ENCODE measurements at places on chromosomes 4 and X.

- DNase-seq = no peak
Observed at GRCh38 chrX:145832796-145833195, 15.2 kb downstream of the SLITRK2 start.

DNA sequence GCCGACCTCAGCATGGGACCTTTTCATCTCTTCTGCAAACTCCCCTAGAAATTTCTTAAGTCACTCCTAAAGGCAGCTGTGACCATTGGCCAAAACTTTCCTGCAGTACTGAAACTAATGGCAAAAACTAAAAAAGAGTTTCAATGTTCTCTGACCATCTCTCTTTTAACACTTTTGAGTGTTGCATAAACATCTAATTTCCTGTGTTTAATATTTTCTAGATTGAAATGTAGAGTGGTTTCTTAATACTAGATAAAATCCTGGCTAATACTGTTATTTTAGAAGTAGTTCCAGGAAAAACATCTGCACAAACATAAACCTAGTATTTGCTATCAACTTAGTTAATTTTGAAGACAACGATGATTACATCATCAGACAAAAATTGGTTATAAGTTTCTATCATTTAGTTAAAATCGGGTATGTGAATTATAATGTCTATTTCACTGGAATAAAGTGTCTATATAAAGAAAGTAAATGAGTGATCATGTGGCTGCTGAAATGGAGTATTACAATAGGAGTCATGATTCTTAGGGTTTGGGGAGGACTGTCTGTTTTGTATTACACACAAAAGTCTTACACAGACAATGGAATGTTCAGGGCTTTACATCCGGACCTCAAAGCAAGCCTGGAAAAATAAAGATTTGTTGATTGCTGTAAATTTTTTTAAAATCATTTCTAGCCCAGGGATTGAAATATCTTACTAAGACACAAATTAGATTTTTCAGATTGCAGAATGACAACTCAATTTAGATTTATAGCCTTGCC, 1323.4 kb downstream of the C4orf33 start:
- DNase-seq = no peak

DNA sequence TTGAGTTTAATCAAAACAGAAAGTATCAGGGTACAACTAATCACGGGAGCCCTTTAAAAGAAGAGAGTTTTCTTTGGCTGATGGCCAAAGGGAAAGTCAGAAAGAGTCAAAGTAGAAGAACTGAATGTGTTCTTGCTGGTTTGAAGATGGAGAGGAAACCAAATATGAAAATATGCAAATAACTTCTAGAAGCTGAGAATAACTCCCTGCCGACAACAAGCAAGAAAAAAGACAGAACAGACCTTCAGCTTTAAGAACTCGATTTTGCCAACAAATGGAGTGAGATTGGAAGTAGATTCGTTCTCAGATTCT, 903.8 kb downstream of the STIM2 start:
- DNase-seq = no peak

DNA sequence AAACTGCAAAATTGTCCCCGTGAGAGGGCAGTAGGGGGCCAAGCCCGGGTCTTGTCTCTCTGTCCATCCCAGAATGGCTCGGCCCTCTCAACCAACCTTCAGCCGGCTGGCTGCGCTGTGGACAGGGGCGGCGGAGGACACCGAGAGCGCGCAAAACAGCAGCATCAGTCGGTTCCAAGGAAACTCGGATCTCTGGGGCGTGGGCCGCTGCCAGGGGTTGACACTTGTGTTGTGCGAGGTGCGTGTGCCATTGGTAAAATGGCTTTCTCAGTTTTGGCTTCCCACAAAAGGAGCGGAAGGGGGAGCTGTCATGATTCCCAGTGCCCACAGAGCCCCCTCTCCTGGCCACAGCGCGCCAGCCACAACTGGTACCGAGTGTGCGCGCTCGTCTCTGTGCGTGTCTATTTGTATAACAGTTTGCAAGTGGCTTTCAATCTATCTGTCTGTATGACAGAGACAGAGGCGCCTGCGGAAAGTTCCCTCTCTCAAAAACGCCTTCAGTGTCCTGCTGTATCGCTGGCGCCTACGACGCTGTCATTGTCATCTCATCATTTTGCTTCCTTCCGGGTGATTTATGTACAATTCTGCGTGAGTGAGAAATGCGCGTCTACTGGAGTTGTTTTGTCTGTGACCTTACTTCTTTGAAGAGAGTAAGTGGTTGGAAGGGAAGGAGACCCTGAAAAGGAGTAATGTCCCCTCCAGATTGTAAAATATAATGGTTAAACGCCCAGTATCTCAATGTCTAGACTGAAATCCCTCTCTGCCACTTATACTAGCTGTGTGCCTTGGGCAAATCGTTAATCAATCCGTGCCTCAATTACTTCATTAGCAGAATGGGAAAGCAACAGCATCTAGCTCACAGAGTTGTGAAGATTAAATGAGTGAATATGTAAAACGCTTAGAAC, 1.8 kb downstream of the DKK2 start:
- DNase-seq = no peak

GRCh38 chr4:20266215-20267082, 14.7 kb downstream of the SLIT2 start:
- DNase-seq = no peak

- DNase-seq = no peak
Observed at GRCh38 chr4:13577660-13578059, 33.4 kb upstream of the NKX3-2 start.

GRCh38 chr4:163193717-163194116, 27.0 kb upstream of the NAF1 start:
- no peak for DNase-seq

GRCh38 chr4:140096483-140096861, 57.5 kb downstream of the MAML3 start:
- DNase-seq = no peak

DNA sequence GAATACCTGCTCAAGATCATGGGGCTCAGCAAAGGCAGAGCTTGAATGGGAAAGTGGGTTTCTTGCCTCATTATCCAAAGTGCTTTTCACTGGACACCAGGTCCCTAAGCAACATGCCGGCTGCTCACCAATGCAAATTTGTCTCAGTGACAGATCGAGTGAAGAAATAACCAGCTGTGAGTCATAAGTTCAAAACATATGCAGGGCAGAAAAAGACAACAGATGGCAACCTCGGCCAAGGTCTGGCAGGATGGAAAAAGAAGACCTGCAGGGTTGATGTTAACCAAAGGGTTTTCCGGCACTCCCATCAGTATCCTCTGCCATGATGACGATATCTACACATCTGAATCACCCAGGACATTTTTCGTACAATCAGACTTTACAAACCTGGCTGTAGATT, 124.1 kb downstream of the AFAP1 start:
- no peak for DNase-seq

- DNase-seq = no peak
Observed at GRCh38 chr4:54038056-54038455, 26.3 kb downstream of the CHIC2 start.

All from NCI-H446 treated with DMSO at 0.1 percent for 48 hours (cell line).